Effector memory CD4-positive, alpha-beta T cell (primary cell): ENCODE measurements at places on chromosomes 7 and 10.

DNA sequence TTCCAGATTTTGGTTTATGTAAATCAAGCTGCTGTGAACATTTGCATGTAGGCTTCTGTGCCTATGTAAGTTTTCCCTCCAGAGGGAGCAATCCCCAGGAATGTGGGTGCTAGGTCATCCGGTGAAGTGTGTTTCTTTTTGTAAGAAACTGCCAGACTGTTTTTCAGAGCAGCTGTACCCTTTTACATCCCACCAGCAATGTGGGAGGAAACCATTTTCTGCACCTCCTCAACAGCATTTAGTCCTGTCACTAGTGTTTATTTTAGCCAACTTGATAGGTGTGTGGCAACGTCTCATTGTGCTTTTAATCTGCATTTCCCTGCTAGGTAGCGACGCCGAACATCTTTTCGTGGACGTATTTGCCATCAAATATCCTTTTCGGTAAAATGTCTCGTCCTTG, 395.7 kb upstream of the FOXK1 start:
- DNase-seq, result no peak

GRCh38 chr7:139946533-139946932, 116.2 kb downstream of the PARP12 start:
- DNase-seq, result no peak

DNA sequence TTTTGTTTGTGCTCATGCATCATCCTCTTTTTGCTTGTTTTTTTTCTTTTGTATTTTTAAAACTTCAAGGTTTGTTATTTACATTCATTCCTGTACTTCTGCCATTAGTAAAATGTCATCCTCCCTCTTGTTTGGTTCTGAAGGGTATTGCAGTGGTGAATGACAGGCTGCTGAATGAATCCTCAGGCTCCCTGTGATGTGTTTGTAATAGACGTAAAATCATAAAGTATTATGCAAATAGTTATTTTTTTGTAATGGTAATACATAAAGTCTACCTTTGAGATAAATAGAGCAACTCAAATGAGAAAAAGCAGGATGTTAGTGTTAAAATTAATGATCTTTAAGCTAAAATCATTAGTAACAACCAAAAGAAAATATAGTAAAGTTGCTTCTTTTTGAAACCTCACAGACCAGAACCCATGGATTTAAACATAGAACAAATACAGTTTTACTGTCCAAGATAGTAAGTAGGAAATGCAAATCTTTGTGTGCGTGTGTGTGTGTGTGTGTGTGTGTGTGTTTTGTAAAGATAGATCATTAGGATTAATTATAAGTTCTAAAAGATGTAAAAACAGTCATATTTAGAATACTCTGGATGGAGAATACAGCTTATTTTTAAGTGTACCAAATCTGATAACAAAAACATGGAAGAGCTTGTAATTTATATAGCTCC, 4.5 kb downstream of the GLCCI1 start:
- no peak for DNase-seq

GRCh38 chr7:145123502-145123901, 287.6 kb upstream of the TPK1 start:
- DNase-seq, result no peak

- no peak for DNase-seq
These were observed 91.2 kb downstream of the FAM13C start for GRCh38 chr10:59271160-59271559.

- DNase-seq, result no peak
These were observed 60.0 kb upstream of the ORC5 start for GRCh38 chr7:104267701-104268368.

DNA sequence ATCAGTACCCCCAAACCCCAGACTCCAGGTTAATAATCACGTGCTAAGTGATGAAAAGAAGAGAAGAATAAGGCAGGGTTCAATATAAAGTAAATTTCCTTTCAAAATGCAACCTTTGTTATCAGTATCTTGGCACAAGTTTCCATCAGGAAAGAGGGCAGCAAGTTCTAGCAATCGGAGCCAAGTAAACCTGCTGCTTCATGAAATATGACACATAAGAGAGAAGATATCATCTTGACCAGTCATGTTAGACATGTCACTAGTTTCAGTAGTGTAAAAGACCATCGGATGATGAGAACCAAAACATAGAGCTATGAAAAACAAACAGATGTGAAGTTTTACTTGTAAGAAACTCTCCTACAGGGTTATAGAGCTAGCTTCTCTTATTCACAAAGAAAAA, 44.0 kb downstream of the AASS start:
- no peak for DNase-seq

- no peak for DNase-seq
These were observed 111.2 kb downstream of the ZMYND11 start for GRCh38 chr10:246431-246830.

GRCh38 chr7:90222811-90223725, 11.5 kb downstream of the STEAP2 start:
- DNase-seq, result no peak

DNA sequence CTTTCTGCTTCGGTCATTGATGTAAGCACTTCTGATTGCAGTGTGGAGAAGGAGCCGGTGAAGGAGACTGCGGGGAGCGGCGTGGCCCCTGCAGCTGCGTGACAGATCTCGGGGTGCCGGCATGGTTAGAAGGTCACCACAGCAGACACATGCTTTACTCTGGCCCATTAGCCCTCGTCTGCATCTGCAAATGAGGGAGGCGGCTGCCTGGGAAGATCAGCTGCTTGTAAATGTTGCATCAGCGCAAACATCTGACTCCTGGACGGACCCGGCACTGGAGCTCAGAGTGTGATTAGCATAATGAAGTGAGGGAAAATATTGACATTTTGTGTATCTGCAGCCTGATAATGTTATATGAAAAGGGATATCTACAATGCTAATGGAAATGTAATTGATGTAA, 30.5 kb upstream of the MNX1 start:
- DNase-seq, result no peak
